ENCODE measurements at places on chromosomes 1 and 21.

DNA sequence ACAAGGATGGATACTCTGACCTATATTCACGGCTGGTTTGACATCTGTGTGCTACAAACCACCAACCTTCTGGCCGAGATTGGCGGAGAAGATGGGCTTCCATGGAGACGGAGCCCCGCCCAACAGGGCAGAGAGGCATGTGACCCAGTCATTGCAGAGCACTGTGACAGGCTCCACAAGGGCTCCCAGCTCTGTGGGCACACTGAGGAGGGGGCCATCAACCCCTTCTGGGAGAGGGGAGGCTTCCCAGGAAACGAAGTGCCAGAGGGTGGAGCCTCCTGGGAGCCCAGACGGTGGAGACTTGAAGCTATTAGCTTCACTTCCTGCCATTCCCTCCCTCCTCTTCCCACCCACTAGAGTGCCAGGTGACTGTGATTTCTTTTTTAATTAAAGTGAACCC is 71.6 kb upstream of the IFFO2 start:
- no peak for DNase-seq

GRCh38 chr1:197330213-197330612 is 62.2 kb downstream of the CRB1 start:
- no peak for DNase-seq

- no peak for DNase-seq
These were observed 25.7 kb downstream of the KCNK1 start for GRCh38 chr1:233639611-233640010.

DNA sequence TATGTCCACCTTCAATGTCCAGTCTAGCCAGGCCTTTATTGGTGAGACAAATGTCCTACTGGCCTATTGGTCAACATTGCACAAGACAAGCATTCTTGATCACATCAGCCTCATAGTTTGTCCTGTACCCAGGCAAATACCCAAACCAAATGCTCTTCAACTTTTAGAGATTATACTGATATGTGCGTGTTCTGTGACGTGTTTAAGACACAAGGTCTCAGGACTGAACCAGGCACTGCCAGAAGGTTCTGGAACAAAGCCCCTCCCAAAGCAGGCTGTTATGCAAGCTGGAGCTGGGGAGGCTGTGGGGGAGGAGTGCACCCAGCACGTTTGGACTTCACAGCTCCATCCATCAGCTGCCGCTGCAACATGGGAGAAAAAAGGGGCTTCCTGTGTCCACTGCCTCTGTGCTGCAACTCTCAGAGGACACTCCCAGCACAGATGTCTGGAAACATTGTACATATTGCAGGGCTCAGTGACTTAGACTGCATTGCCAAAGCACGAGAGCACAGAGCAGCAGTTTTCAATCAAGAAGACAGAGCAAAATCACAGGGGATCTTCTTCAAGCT is 45.9 kb downstream of the NID1 start:
- DNase-seq: no peak

DNA sequence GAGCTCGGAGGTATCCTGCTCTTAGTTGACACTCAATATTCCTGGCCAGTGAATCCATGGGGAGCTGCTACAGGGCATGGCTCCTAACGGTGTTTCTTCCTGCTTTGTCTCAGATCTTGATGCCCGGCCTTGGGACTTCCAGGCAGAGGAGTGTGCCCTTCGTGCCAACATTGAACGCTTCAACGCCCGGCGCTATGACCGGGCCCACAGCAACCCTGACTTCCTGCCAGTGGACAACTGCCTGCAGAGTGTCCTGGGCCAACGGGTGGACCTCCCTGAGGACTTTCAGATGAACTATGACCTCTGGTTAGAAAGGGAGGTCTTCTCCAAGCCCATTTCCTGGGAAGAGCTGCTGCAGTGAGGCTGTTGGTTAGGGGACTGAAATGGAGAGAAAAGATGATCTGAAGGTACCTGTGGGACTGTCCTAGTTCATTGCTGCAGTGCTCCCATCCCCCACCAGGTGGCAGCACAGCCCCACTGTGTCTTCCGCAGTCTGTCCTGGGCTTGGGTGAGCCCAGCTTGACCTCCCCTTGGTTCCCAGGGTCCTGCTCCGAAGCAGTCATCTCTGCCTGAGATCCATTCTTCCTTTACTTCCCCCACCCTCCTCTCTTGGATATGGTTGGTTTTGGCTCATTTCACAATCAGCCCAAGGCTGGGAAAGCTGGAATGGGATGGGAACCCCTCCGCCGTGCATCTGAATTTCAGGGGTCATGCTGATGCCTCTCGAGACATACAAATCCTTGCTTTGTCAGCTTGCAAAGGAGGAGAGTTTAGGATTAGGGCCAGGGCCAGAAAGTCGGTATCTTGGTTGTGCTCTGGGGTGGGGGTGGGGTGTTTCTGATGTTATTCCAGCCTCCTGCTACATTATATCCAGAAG is 16.7 kb downstream of the ALX3 start:
- peak; percentile 60 for DNase-seq

DNA sequence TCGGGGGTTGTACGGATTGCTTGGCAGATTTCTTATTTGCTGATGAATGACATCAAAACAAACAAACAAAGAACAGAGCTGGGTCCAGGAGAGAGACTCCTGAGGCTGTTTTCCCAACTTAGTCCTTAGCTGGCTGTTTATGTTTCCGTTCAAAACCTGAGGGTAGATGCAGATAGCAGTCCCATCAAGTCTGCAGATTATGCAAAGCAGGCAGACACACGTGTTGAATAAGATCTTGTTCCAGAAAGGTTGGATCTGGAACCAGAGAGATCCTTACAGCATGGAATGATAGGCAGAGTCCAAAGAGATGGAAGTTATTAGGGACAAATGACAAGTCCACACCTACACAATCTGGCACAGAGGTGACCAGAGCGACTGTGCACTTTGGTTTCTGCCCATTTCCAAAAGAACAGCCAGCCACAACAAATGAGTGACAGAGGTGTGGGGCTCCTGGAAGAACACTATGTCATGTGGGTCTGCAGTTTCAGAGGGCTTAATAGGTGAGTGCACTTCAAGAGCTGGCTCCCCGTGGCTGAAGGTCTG is 65.5 kb downstream of the MAN1C1 start:
- no peak for DNase-seq

- DNase-seq: no peak
These were observed 68.2 kb downstream of the POFUT2 start for GRCh38 chr21:45219517-45219916.

DNA sequence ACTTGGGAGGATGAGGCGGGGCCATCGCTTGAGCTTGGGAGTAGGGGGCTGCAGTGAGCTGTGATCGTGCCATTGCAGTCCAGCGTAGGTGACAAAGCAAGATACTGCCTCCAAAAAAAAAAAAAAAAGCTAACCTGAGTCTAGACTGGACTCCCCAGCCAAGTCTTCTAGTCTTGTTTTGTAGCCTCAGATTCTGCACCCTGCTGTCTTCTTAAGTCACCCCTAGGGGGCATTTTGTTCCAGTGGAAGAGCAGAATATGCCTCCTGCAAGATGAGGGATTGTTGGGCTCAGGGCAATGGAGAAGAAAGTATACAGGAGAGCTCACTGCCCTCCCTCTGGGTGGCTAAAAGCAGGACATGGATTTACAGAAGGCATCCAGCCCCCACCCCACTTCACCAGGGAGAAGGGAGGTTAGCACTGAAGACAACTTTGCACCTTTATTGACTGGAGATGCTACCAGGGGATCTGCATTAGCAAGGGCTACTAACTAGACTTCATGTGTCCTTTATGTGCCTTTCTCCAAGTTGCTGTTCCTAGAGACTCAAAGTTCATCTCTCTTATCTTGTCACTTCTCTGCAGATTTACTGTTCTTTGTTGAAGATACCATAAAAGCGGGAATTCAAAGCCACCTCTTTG is 15.3 kb upstream of the RNF187 start:
- no peak for DNase-seq

DNA sequence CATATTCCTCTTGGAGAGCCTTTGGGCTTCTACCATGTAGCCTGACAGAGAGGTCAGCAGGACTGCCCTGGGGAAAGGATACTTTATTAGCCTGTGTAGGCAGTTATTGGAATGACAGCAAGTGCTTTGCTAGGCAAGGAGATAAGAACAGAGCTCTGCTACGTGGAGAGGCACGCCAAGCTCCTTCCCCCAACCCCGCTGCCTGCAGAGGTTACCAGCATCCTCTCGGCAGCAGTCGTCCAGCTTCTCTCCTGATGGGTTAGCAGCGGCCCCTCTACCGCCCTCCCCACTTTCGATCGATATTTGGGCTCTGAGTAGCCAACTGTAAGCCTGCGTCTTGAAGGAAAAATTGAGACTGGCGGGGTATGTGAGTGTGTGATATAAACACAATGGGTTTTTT is 122.3 kb downstream of the DHRS3 start:
- no peak for DNase-seq

- no peak for DNase-seq
These were observed 37.2 kb downstream of the GNPAT start for GRCh38 chr1:231278100-231278790.

DNA sequence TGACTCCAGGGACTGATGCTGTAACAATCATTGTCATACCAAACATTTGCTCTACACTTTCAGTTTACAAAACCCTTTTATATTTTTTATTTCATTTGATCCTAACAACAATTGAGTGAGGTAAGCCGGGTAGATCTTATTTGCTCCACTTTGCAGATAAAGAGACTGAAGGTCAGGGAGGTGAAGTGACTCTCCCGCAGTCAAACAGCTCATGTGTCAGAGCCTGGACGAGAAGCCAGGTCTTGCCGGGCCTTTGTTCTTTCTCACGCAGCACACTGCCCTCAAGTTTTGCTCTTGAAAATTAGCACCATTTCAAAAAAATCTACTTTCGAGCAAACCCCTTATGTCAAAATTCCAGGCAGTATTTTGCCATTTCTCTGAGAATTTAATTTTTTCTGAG is 65.2 kb downstream of the CD247 start:
- no peak for DNase-seq

DNA sequence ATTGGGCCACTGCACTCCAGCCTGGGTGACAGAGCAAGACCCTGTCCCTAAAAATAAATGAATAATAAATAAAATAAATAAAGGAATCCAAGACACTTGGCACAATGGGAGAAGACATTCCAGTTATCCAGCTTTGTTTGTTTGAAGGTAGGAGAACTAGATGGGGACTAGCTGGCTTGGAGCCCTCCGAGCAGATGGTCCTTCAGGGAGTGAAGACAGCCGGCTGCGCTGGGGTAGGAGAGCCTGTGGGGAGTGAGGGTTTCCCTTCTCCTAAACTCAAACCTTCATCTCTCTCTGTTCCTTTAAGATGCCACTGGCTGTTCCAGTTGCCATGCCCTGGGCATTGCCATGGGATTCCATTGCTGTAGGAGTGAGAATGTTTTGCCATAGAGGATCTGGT is 120.6 kb downstream of the NAV1 start:
- DNase-seq: no peak

DNA sequence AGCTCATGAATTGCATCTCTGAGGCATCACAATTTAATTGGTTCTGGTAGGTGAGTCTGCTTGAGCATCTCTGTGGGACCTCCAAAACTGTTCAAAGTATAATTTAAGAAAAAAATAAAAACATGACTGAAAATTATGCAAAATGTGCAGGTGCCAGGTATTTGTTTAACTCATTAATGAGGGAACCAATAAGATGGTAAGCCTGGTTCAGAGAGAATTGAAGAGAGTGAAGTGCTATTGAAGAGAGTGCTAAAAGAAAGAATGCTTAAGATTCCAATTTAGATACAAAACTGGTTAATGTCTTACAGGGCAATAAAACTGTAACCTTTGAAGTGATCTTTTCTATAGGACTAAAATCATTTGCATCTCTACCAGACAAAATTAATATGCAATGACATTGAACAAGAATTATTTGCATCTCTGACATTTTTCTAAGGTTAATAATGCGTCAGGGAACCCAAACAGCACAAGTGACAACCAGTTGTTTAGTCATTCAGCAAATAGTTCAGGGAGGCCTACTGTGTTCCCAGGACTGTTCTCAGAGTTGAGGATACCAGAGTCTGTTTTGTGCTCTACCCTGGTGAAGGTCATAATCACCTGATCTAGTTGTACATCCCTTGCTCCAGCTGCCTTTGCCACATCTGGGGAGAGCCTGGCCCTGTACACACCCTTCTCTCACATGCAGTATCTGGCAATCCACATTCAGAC is 183.5 kb downstream of the PATJ start:
- DNase-seq: no peak

- DNase-seq: no peak
These were observed 10.4 kb upstream of the MRPL9 start for GRCh38 chr1:151773702-151774101.

DNA sequence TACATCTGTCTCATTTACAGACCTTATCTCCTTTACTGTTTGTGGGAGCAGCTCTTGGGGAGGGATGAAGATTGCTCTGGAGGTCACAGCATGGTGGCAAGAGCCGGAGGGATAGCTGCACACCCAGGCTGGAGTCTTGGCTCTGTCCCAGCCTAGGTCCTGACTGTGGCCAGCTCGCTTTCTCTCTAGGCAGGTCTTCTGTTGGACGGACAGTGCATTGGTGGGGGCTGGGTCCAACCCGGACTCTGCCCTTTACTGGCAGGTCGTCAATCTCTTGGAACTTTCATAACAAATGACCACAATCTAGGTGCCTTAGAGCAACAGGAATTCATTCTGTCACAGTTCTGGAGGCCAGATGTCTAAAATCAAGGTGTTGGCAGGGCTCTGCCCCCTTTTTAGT is 319.8 kb upstream of the C1orf174 start:
- no peak for DNase-seq

- no peak for DNase-seq
These were observed 49.2 kb upstream of the PAX7 start for GRCh38 chr1:18581420-18581880.

- DNase-seq: no peak
These were observed at the start of gene GOLT1A for GRCh38 chr1:204213668-204214662. TSS of gene GOLT1A (minus strand) at chr1:204213988. CDS start at chr1:204213906, 82 bp downstream.

DNA sequence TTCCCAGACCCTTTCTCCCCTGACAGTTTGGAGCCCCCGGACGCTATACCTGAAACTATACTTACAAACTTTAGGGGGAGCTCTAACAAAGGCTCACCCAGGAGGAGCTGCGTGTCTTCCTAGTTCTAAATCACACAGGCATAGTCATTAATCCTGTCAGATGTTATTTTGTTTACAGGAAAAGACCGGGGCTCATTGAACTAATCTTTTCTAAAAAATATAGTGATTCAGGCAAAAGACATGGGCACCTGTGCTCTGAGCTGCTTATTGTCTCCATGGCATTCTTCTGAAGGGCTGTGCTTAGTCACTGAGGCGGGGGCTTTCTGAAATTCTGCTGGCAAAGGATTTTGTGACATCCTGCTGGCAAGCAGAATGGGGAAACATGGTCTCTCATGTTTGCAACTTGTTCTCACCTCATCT is 1577.0 kb downstream of the NCAM2 start:
- DNase-seq: no peak

GRCh38 chr1:6271006-6271405 is 10.1 kb upstream of the GPR153 start:
- DNase-seq: no peak

GRCh38 chr1:101520302-101520701 is 283.5 kb downstream of the S1PR1 start:
- no peak for DNase-seq

- no peak for DNase-seq
These were observed 53.8 kb downstream of the SERBP1 start for GRCh38 chr1:67376381-67376780.

- DNase-seq: no peak
These were observed 1.2 kb upstream of the PTTG1IP start for GRCh38 chr21:44874497-44875315.

GRCh38 chr1:212683357-212683722 is 16.3 kb downstream of the BATF3 start:
- peak; percentile 33 for DNase-seq

GRCh38 chr1:177824508-177824982 is 145.3 kb downstream of the SEC16B start:
- DNase-seq: no peak

GRCh38 chr1:3641046-3641760 is 8.7 kb downstream of the WRAP73 start:
- DNase-seq: no peak

GRCh38 chr1:23156940-23157339 is 11.7 kb downstream of the LUZP1 start:
- no peak for DNase-seq

Measured in activated T-helper 9 cell treated with anti-CD3 and anti-CD28 coated beads, Interleukin-2, amount 50 U/mL, for 16 hours (primary cell).